Effector CD4-positive, alpha-beta T cell (primary cell): ENCODE measurements at places on chromosomes 3 and 15.

GRCh38 chr15:81296673-81297072, 27.3 kb downstream of the STARD5 start:
- DNase-seq, result peak; percentile 66

- no peak for DNase-seq
Measured at GRCh38 chr15:31081056-31081455, 20.5 kb downstream of the TRPM1 start.

DNA sequence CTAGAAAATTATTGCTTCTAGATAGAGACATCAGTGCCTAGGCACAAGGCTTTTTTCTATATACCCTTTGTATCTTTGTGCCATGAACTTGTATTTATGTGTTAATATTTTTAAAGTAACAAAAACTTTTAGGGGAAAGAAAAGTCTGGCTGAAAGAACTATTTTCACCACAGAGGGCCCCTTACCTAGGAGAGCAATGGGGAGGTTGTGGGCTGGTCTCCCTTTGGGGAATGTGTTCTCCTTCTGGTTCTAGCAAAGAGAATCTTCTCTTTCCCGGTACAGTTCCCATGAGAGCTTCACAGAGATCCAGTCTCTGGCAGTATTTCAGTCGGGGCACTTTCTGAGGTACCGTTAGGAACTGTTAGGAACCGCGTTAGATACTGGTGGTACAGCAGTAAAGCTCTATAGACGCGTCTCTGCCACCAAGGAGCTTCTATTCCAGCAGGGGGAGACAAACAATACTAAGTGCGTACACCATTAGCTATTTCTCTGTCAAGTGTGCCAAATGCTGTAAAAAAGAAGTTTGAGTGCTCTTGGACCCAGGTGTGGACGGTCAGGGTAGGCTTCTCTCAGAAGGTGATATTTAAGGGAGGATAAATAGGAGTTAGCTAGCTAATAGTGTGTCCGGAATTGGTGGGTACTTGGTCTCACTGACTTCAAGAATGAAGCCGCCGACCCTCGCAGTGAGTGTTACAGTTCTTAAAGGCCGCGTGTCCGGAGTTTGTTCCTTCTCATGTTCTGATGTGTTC, 4.6 kb upstream of the EPB42 start:
- DNase-seq, result peak; percentile 7

GRCh38 chr3:134347551-134347950, 26.7 kb downstream of the AMOTL2 start:
- DNase-seq, result no peak

DNA sequence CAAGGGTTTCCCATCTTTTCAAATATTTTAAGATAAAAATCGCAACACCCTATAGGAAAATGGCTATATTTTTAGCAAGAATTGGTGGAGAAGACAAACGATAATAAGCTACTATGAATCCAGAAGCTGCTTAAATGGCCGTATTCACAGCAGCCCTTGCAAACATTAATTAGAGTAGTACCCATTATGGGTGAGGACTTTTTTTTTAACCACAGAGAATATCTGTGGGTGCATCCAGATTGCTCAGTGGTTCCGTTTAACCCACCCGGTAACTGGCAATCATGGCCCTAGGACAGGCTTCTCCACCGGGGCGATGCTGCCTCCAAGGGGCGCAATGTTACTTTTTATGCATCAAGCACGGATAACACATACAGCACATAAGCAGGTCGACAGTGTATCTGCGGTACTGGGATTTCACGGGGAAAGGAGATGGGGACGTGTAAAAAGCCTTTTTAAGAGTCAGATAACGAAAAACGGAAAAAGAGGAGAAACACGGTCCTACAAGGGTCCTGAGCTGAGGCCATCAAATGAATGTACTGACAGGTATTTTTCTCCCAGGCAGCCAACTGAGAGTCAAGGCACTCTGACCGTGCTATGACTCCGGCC, 968 bp upstream of the TMEM266 start:
- no peak for DNase-seq

DNA sequence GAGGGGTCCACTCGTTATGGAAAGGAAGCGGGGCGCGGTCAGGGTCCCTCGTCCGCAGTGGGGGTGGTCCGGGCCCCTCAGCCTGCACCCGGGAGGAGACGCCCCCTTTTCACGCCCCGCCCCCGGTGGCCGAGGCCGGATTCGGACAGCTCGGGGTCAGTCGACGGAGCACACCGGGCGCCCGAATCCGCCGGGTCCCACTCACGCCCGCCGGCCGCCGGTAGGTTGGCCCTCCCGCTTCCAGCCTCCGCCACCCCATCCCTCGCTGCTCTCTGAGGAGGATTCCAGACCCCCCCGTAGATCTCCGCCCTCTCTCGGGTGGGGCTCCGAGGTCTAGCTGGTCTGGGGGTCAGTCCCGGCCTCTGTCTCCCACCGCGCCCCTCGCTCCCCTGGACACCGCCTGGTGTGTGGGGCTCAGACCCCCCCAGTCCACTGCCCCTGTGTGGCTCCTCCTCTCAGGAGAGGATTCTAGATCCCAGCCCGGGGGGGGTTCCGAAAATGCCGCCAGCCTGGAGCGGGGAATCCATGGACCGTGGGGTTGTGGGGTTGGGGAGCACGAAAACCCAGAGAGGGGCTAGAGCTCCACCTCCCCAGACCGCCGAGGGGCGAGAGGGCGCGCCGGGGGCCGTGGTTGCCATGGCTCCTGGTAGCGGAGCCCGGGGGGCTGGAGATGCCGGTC, 725 bp downstream of the CHL1 start:
- no peak for DNase-seq

GRCh38 chr3:110579840-110580550, 491.6 kb upstream of the NECTIN3 start:
- DNase-seq, result no peak

GRCh38 chr3:185792955-185793354, 31.9 kb downstream of the IGF2BP2 start:
- no peak for DNase-seq

DNA sequence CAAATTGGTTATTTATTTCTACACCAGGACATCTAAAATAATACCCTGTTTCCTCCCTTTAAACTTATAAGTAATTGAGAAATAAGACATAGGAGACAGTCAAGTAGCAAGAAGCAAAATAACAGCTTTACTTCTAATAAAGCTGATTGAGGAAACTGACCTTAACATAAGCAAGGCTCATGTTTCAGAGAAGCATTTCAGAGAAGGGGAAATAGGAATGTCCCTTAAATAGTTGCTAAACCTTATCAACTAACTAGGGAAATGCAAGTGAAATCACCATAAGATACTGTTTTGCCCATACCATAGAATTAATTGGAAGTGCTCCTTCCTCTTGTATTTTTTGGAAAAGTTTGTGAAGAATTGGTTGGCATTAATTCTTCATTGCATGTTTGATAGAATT, 84.9 kb downstream of the B3GALNT1 start:
- no peak for DNase-seq

- DNase-seq, result no peak
Measured at GRCh38 chr3:164851204-164851603, 227.1 kb downstream of the SI start.

- no peak for DNase-seq
Measured at GRCh38 chr15:66857694-66858093, 155.7 kb downstream of the SMAD6 start.

GRCh38 chr3:129690406-129690805, 83.9 kb upstream of the PLXND1 start:
- peak; percentile 44 for DNase-seq

DNA sequence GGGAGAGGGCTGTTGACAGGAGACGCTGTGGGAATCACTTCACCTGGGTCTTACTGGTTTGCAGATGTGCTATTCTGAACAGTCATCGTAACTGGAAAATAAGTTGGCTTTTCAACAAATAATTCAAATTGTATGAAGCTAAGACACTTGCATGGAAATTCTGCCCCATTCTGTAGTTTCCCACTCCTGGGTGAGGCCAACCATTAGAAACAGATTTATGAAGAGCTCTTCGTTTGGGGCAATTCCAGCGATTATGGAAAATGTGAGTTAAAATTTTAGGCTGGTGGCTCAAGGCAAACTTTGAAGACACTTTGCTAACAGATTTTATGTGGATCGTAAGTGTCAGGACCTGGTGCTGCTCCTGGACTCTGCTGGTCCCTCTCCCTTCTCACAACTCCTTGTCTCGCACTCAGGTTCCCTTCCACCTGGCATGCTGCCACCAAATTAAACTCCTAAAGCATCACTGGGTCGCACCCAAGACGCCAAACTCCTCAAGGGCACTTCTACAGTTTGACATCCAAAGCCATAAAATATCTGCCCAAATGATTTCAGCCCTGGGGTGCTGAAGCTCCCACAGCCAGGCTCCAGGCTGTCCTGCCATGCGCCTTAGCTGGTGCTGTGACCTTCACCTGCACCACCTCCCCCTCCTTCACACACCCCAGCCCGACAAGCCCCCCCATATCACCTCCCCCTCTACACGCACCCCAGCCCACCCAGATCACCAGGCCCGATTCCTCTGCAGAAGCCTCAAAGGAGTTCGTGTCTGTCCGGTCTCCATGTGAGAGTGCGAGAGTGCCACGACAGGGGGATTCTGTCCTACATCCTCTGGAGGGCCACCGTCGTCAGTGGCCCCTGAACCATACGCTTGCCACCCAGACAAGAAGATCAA, 138.4 kb downstream of the NSMCE3 start:
- DNase-seq, result no peak

DNA sequence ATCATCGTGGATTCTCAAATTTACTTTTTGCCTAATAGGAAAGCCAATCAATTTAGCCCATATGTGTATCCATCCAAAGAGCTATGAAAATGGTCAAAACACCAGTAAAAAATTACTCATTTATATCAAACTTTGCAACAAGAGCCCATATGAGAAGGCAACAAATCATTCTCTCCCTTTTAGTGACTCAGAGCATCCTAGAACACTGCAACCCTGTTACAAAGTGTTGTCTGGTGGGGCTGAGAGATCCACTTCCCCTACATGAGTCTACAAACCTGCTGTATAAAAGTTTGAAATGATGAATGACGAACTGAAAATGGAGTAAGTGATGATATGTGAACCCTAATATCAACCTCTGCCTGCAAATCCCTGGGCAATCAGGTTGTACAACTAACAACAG, 23.3 kb downstream of the PDZRN3 start:
- no peak for DNase-seq
